ENCODE measurements at places on chromosomes 7 and 10.

DNA sequence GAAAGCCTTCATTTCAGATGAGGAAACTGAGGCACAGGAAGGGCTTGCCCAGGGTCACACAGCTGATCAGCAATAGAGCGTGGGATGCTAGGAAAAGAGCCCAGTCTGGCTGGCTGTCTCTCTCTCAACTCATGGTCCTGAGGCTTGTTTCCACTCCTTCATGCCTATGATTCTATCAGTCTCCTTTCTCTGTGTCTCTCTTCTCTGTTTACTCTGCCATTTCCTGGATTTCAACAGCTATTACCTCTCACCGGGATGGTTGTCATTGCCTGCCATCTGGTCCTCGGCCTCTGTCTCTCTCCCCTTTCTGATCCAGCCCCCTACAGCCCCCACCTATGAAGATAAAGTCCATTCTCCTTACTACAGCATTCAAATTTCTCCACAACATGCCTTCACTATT is 93.3 kb upstream of the AGBL3 start:
- DNase-seq: no peak

DNA sequence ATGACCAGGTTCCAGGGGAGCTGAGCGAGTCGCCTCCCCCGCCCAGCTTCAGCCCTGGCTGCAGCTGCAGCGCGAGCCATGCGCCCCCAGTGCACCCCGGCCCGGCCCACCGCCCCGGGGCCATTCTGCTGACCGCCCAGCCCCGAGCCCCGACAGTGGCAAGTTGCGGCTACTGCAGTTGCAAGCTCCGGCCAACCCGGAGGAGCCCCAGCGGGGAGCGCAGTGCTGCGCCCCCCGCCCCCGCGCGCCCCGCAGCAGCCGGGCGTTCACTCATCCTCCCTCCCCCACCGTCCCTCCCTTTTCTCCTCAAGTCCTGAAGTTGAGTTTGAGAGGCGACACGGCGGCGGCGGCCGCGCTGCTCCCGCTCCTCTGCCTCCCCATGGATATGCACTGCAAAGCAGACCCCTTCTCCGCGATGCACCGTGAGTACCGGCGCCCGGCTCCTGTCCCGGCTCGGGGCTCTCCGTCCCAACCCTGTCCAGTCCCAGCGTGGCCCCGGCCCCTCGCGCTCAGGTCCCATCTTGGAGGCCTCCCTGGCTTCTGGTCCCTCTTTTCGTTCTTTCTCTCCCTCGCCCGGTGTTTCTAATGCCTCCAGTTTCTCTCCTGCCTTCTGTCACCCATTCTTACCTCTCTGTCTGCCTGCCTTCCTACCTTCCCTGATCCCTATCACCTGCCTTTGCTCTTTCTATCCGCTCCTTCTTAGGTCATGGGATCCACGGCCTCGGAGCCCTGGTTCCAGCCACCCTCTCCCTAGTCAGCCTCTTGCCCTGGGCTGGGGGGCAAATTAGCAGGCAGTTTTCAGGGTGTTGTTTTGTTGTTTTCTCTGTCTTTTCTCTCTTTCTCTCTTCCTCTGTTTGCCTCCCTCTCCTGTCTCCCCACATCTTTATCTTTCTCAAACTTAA is 751 bp downstream of the PAX2 start:
- no peak for DNase-seq

GRCh38 chr7:11346302-11346701 is 372.6 kb downstream of the PHF14 start:
- DNase-seq: no peak

- DNase-seq: no peak
Observed at GRCh38 chr7:77958436-77958835, 159.9 kb downstream of the PHTF2 start.

DNA sequence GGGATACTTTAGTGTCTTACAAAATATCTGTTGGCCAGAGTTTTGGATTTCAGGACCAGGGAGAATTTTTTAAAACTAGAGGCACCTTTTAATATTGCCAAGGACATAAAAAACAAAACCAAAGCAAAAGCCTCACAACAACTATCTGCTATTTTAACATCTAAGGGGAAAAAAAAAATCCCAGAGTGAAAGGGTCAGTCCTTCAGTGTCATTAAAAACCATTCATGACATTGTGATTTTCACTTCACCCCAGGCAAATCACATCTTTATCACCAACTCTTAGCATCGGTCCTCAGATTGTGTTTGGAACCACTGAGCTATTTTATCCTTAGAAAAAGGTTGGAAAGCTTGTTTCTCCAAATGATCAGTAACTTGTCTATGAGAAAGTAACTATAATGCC is 10.7 kb downstream of the CEP41 start:
- DNase-seq: no peak

DNA sequence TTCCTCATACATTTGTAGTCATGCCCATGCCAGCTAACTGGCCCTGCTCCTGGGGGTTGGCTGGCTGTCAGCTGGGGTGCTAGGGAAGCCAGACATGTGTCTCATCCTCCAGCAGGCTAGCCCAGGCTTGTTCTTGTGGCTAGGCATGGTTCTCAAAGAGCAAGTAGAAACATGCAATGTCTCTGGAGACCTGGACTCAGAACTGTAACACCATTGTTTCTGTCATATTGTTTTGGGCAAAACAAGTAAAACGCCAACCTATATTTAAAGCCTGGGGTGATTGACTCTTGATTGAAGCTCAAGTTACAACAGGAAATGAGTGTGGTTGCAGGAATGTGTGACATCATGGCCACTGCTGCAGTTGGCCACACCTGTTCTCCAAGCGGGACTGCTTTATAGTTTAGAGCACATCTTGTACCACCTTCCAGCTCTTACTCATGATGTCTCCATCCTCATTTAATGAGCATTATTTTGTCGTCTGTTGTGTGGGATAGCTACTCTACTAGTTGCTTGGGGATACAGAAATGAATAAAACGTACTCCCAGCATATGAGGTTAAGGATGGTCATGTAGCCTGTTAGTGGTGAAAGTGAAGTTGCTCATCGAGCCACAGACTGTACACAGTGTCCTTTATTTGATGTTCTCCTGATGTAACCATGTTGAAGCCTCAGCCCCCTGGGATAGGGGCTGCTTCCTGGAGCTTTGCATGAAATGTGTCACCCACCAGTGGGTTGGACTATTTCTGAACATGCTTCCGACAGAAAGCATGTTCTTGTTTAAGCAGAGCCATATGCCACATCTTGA is 168.4 kb downstream of the SORCS3 start:
- DNase-seq: no peak
